Spinal cord (tissue), 10 donors: ENCODE measurements at places on chromosomes 3 and 15.

DNA sequence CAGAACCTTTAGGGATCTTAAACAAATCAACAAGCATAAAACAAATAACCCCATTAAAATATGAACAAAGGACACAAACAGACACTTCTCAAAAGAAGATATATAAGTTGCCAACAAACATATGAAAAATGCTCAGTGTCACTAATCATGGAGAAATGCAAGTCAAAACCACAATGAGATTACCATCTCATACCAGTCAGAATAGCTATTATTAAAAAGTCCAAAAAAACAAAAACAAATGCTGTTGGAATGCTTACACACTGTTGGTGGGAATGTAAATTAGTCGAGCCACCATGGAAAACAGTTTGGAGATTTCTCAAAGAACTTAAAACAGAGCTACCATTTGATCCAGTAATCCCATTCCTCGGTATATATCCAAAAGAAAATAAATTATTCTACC is 423.6 kb downstream of the OTOL1 start:
- DNase-seq, result no peak

DNA sequence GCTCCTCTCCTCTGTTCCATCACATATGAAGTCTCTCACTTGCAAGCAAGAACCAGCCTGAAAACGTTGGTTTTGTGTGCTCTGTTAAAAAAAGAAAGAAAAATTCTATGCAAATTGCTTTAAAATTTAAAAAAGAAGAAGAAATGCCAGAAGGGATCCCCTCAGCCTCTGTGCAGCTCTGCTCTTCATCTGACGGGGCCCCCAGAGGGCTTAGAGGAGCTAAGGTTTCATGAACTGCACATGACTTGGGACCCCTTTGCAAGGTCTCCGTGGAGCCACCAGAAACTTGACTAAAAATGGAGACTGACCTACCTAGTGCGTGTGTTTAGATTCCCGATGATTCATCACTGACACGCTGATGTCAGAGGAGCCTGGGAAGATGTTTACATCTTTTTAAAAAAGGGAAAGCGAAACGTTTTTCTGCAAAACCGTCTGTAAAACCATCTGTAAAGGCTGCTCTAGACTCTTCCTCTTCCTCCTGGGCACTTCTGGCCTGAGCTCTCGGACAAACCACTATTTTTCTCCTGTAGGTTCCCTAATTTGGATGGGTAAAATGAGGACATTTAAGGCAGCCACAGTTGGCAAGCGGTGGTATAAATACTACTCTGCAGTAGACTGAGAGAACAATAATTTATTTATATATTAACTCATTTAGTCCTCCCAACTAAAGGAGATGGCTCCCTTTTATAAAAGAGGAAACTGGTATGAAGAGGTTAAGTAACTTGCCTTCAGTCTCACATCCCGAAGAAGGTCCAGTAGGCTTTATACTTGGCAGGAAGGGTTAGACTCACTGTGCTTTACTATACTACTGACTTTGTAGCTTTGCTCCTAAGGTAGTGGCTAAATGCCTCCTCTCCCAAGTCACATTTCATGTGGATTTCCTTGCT is 67.2 kb upstream of the POLG start:
- no peak for DNase-seq

DNA sequence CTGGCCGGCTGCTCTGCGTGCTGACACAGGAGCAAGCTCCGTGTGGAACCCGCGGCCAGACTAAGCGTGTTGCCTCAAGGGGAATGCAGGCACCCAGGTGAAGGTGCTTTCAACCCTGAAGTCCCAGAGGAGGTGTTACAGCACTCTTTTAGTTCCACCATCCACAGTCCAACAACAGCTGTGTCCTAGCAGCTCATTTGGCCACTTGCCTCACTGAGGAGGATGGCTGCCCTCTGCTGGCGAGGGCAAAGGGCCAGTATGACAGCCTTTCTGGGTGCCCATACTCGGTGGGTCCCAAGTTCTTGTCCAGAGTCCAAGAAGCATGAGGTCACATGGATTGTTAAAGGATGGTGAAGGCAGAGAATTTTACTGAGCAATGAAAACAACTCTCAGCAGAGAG is 87.8 kb downstream of the C3orf85 start:
- no peak for DNase-seq

- no peak for DNase-seq
Observed at GRCh38 chr3:45312836-45313493, 75.4 kb upstream of the LARS2 start.

DNA sequence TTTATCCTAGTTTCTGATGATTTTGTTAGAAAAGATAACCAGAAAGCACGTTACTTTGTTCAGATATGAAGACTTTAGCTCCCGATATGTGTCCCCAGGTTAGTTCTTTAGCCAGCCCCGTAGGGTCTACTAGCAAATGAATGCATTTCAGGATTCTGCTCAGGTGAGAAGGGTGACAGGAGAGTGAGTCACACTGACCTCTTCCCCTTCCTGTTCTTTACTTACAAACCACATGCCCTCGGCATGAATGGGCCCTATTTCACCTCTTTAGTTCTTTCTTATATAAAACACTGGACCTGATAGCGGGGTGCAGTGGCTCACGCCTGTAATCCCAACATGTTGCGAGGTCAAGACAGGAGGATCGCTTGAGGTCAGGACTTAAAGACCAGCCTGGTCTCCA is 98.4 kb downstream of the SLC49A4 start:
- no peak for DNase-seq

DNA sequence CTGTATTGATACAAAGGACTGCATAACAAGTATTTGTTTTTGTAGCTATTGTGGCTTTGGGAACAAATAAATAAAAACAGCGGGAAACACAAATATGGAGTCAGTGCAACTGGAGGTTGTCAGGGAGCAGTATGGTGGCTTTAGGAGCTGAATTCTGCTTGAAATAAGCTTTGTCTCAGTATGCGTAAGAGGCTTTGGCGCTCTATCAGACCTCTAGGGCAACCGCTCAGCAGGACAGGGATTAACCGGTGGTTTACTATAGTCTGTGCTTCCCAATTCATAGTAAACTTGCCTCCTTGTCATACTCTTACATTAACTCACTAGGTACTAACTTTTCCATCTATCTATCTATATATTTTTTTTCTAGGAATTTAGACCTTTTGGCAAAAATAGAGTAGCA is 104.6 kb downstream of the ZIC1 start:
- DNase-seq, result no peak

GRCh38 chr15:55110446-55110845 is 86.3 kb downstream of the RSL24D1 start:
- no peak for DNase-seq

GRCh38 chr15:71627188-71627587 is 183.2 kb upstream of the NR2E3 start:
- no peak for DNase-seq

GRCh38 chr15:31477301-31477700 is 150.7 kb downstream of the KLF13 start:
- DNase-seq, result no peak

DNA sequence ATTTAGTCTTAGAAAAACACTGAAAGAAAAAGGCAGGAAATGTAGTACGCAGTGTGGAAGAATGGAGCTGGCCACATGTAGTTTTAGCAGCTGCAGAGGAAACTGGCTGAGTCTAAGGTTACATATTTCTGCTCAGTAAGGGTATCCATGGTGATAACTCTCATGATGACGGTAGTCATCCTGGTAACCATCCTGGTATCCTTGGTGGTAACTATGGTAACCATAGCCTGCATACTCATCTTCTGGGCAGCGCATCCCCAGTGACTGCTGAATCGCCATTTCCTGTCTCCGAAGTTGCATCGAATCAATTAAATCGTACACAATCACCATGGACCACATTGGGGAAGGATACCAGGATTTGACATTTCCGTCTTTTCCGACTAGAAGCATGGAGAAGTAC is 35.7 kb downstream of the CCDC80 start:
- peak; percentile 96 for DNase-seq

- no peak for DNase-seq
Observed at GRCh38 chr15:80480171-80480811, 76.1 kb downstream of the ARNT2 start.

DNA sequence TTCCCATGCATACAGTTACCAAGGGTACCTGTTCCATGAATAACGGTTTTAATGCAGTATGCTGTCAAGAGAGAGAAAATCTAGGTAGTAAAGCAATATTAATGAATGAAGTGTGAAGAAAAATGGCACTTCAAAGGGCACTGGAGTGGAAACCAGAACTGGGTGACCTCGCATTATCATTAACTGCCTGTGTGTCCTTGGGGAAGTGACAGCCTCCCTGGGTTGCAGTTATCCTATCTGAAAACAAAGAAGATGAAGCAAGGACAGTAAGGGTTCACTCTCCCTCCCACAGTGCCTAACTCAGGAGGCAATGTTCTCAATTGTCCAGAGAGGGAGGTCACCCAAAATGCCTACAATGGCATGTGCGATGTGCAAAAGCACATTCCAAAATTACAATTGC is 15.1 kb downstream of the MTHFS start:
- DNase-seq, result no peak

DNA sequence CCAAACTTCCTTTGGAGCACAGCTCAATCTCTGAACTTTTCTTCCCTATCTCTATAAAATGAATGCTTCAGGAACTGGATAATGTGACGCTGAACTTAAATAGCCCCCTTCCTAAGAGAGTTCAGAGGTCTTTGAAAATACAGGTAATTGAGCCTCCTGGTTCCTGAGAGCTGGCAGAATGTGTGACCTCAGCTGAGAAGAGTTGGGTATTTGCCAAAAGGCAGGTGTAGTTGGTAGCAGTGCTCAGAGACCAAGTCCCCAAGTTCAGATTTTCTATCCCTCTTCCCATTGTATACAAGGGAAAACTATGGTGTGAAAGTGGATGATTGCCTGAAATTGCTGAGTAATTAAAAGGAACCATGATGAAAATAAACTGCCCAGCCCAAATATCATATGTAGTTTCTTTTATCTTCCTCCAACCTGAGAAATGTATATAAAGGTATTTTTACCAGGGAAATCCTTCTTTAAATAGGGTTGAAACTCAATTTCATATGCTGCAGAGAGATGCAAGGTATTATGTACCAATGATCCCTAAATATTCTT is 154.6 kb upstream of the ICE2 start:
- no peak for DNase-seq

- DNase-seq, result no peak
Observed at GRCh38 chr3:124034016-124034843, 42.3 kb upstream of the ROPN1 start.

- DNase-seq, result no peak
Observed at GRCh38 chr3:22542311-22542710, 660.8 kb upstream of the UBE2E2 start.

DNA sequence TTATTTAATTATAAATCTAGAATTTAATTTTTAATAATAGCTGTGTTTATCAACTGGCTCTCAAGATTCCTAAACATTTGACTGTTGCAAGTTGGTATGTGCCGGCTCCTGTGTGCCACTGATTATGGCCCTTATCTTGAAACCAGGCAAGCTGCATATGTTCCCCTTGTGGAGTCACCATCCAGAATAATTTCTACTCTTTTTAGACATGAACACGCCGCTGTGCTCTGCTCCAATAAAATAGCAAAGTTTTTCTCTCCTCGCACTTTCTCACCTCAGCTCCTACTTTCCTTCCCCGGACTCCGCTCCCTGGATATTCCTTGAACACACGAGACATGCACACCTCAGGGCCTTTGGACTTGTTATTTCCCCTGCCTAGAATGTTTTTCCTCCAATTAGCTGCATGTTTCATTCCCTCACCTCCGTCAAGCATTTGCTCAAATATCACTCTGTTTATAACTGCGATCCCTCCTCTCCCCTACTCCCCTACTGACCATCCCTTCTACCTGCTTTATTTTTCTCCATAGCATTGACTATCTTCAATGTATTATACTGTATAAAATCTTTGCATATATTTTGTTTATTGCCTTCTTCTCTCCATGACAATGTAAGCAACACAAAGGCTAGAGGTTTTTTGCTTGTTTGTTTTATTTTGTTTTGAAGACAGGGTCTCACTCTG is 26.1 kb upstream of the ERICH6 start:
- no peak for DNase-seq

DNA sequence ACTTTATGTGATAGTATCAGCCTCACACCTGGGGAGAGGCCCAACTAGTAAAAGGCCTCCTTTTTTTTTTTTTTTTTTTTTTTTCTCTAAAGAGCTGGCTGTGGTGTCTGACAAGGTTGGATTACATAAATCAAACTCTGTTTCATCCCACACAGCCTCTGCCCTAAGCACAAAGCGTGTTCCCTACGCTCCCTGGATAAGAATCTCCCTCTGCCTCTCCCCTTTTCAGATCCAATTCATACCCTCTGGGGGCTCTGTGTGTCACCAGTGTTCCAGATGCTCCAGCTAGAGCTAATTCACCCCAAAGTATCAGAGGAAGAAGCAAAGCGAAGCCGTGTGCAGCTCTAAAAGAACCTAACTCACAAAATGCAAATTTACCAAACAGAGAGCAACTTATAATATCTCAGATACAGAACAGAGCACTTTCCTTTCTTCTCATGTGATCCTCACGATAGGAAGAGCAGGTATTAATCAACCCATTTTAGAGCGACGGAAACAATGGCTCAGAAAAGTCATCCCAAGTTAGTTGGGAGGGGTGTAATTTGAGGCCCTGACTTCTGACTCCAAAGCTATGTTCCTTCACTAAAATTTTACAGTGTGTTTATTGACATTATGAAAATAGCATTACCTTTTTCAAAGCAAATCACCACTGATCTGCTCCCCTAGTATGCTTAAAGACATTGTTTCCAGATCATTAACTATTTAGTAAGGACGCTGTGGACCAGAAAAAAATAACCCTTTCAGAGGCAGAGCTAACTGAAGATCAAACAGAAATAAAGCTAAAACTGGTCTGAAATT is 12.4 kb downstream of the BMF start:
- DNase-seq, result no peak

DNA sequence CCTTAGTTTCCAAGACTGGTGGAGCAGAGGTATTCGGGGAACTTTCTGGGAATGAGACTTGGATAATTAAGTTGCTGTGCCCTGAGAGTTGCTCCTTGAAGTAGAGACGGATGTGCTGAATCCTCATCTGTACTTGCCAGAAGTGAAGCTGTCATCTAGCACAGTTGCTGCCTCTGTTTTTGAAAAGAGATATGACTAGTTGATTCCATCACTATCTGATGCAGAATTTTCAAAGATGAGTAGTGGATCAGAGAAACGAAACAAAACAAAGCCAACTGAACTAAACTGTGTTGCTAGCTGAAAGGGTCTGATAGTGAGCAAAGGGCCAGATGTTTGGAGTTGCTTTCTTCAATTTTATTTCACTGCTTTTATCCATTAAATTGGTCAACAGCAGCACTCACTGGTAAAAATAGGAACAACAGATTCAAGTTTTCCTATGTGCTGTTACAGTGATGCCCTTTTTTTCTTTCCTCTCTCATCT is 52.7 kb downstream of the MITF start:
- peak; percentile 35 for DNase-seq

GRCh38 chr3:116512281-116512680 is 67.0 kb upstream of the LSAMP start:
- no peak for DNase-seq

- DNase-seq, result no peak
Observed at GRCh38 chr15:78979456-78980320, 34.8 kb upstream of the CTSH start.

DNA sequence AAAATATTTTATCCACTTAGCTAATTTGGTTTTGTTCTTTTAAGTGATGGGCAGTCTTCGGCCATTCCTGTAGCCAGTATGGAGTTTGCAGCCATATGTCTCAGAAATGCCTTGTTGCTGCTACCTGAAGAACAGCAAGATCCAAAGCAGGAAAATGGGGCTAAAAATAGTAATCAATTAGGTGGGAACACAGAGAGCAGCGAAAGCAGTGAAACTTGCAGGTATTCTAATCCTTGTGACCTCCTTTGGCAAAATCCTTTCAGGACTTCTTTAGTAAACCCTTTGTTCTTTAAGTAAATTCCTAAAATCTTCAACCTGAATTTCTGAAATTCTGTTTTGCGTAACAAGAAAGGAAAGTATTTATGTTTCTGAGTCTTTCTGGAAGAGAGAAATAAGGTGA is 49.8 kb downstream of the CNOT10 start:
- no peak for DNase-seq

- DNase-seq, result no peak
Observed at GRCh38 chr3:165903885-165904630, 66.8 kb upstream of the BCHE start.
